ENCODE measurements at places on chromosomes 2 and 18.

GRCh38 chr2:54572636-54573536 lies 116.8 kb downstream of the SPTBN1 start:
- DNase-seq: no peak

- no peak for DNase-seq
Observed at GRCh38 chr2:157443795-157444640, at the start of gene CYTIP. CYTIP (minus strand) TSS chr2:157444089; CDS start chr2:157444020, 69 bp downstream.

DNA sequence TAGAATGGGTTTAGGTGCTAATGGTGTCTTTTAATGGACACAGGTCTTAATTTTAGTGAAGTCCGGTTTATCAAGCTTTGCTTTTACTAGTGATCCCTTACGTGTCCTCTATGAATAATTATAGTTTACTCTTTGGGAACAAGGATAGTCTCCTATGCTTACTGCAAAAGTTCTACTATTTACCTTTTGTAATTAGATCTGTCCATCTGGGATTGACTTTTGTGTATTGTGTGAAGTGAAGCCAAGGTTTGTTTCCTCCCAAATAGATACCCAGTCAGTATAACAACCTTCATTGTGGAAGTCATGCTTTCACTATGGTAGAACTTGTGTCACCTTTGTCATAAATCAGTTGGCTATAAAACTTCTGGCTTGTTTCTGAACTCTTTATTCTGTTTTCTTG lies 740.9 kb upstream of the CRIM1 start:
- DNase-seq: no peak

GRCh38 chr2:47037678-47038077 lies 117.4 kb downstream of the STPG4 start:
- no peak for DNase-seq

GRCh38 chr18:59671551-59671950 lies 25.7 kb downstream of the CCBE1 start:
- no peak for DNase-seq

DNA sequence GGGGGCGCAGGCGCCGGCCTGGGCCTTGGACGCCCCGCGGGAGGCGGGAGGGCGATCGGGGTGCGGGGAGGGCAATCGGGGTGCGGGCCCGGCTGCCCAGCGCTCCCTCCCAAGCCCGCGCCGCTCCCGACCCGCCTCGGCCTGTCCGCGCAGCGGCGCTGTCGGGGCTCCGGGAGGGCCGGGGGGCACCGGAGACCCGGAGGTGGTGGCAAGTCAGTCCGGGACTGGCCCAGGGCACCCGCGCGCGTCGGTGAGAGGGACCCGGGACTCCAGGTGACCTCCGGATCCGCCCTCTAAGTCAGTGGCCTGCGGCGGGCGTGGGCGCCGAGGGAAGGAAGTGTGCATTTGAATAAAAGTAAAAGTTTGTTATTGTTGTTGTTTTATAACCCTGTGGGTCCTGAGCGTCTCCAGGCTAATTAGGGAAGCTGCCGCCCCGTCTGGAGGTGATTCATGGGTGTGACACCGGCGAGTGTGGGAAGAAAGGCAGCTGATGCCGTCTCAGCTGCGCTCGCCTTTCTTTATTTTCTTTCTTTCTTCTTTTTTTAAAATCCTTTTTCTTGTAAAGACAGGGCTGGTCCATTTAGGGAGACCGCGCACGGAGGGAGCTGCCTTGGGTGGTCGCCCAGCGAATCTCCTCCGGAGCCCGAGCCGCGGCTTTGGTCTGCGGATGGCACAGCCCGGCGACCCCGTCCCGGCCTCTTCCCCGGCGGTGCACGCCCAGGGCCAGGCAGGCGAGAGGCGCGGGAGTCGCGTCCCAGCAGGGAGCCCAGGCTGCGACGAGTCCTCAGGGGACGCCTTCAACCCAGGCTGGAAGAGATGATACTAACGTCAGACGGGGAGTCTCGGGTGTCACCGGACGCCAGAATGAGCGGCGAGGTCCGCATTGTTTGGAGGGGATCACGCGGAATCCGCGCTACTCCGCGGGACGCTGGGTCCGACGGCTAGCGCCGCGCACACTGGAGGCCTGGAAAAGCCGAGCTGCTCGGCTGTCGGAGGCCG lies 627 bp upstream of the CRACDL start:
- DNase-seq: no peak

DNA sequence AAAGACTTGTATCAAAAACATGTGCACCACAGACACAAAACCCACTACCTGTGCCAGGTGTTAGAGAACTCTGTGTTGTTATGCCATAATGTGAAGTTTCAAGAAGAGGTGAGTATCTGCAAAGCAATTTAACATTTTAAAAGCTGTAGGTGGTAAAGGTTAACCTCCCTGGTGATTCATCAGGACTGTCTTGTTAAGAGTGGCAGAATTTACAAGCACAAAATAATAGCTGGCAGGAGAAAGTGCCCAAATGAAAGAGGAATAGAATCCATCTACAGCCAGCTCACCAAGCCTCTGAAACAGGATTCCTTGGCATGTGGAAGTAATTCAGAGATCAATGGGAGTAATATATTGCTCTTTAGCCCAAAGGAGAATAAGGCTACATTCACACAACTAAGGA lies 230.7 kb downstream of the AFF3 start:
- no peak for DNase-seq

- DNase-seq: no peak
Observed at GRCh38 chr2:199922856-199923255, 11.8 kb downstream of the C2orf69 start.

- no peak for DNase-seq
Observed at GRCh38 chr2:238132463-238133450, 5.7 kb upstream of the KLHL30 start.

GRCh38 chr18:9827793-9828505 lies 57.8 kb upstream of the TXNDC2 start:
- DNase-seq: no peak

DNA sequence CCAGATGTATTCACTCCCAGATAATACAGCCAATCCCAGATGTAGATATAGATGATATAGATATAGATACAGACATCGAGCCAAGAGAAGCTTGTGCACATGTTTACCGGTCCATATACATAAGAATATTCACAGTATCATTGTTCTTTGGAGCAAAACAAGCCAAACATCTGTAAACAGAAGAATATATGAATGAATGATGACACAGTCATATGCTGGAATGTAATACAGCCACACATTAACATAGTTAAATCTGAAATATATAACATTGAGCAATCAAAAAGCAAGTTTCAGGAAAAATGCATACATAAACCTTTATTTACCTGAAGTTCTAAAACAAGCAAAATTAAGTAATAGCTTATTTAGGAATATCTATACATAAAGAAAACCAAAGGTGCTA lies 182.5 kb downstream of the TXNL1 start:
- no peak for DNase-seq

GRCh38 chr18:77098029-77098428 lies 34.6 kb downstream of the MBP start:
- no peak for DNase-seq

DNA sequence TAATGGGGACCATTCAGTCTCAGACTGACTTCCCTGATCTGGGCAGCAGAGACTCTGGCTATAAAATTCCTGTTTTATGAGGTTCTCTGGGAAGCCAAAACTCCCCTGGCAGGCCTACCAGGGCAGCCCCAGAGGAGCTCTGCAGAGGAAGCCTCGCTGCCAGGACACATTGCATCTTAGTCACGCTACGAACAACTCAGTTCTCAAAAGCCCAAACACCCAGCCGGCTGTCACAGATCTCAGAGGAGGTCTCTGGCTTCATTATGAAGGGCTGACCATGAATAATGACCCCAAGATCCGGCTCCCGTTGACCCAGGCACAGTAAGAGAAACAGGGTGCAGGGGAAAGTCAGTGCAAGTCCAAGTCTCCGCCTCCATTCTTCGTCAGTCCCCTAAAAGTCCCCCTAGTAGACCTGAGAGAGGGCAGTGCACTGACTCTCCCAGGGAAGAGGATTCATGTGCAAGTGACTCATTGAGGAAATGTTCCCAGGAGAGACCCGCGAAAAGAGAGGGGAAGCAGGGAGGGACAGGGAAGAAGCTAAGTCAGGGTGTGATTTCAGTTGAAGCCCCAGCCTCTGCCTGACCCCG lies 212.3 kb downstream of the CYP26B1 start:
- DNase-seq: no peak

DNA sequence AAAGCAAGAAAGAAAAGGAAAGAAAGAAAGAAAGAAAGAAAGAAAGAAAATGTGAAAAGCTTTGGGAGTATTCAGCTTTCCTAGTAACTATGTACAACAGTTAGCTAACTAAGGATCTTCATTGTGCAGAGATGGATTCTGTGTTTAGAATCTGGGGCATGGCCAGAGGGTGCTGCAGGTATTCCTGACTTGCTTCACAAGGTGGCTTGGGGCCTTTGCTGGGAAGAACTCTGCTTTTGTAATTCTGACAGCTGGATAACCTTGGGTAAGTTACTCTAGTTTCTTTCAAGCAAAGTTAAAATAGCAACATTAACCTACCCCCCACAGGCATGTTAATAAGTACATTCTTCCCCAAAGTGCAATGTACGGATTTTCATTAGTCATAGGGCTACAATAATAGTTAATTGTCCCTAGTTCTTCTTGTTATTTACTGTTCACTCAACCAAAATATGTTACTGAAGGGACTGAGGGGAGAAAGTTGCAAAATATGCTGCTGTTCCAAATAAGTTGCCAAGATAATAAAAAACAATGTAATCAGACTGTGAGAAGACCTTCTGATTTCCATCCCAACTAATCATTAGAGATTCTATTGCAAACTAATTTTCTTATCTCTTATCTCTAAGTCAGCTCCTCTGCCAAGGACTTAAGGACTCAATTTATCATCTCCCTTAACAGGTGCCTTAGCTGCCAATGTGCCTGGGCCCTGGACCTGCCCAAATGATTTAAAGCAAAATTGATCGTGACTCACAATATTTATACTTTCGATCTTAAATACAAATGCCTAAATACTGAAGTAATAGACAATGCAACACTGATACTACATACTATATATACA lies 50.3 kb downstream of the SERPINB8 start:
- DNase-seq: no peak

DNA sequence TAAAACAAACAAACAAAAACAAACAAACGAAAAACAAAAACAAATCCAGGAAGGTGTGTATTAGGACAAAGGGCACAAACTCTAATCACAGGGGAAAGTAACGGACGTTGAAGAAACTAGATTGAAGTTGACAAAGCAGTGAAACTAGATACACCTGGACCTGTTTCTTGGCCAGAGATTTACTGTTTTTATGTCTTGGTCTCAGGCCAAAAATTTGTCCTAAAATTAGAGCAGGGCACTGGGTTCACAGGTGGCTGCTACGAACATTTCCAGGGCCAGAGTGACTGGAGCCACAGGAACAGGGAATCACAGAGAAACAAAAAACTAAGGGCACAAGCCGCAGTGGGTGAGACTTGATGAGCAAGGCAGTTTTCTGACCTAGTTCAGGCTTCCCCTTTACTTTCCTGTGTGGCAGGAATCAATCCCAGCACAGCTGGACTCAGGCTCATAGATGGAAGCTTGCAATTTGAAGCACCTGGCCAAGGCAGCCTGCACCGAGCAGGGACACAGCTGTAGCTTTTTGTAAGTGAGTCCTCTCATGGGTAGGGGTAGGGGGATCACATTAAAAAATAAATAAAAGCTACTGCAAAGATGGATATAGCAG lies 329.4 kb downstream of the DLGAP1 start:
- no peak for DNase-seq

GRCh38 chr2:104654811-104655210 lies 199.1 kb upstream of the POU3F3 start:
- DNase-seq: no peak

GRCh38 chr2:207750345-207750744 lies 19.4 kb downstream of the FZD5 start:
- no peak for DNase-seq

- peak; percentile 7 for DNase-seq
Observed at GRCh38 chr2:29627279-29627711, 294.1 kb downstream of the ALK start.

GRCh38 chr18:44474591-44474990 lies 206.1 kb upstream of the SETBP1 start:
- DNase-seq: no peak

GRCh38 chr18:799943-800342 lies 12.1 kb downstream of the YES1 start:
- DNase-seq: no peak

DNA sequence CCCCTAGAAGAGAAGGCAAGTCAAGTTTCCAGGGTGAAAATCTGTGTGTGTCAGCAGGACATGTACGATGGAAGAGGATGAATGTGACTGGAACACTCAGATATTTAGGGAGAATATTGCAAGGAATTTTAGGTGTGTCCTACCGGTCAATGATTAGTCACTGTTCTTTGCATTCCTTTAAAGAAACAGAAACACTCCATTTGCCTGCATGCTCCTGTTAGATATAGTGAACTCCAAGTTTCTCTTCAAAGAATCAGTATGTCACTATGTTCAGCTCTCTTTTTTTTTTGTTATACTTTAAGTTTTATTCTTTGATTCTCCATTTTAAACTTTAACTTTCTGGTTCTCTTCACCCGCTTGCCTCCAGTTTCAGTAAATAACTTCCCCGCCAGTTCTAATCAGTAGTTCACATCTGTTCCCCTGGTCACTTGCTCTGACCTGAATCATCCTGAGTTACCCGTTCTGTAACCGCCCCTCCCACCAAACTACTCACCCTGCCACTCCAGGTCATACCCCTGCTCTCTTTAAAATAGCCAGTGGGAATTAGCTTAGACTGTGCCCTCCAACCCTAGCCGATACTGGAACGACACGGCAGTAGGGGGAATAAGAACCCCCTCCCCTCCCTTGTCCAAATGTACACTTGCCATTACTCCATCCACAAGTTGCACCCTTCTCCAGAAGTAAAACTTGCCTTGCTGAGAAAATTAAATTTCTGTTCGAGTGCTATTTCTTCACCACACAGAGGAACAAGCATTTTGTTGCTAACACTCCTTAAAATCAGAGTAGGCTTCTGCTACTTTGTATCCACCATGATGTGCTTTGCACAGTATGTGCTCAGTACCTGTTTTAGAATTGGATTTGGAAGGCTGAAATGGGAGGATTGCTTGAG lies 268.4 kb downstream of the METTL4 start:
- no peak for DNase-seq

DNA sequence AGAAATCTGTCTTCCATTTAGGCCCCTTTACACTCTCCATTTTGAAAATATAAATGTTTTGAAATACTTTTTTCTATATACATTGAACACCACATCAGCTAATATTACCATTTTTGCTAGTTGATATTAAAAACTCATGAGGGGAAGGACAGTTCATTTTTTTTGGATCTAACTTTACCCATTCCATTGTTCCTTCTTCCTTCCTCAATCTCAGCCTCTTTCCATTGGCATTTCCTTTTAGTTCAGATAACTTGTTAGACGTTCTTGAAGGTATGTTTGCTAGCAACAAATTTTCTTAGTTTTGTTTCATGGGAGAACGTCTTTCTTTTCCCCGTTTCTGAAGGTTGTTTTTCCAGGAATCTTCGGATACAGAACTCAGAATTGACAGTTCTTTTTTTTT lies 759.0 kb downstream of the SOCS6 start:
- no peak for DNase-seq

- DNase-seq: no peak
Observed at GRCh38 chr18:50008306-50008705, 186.6 kb downstream of the MYO5B start.
